ENCODE measurements at places on chromosomes 6 and 20.

GRCh38 chr20:59945731-59946130 is 5.5 kb downstream of the FAM217B start:
- DNase-seq = no peak

DNA sequence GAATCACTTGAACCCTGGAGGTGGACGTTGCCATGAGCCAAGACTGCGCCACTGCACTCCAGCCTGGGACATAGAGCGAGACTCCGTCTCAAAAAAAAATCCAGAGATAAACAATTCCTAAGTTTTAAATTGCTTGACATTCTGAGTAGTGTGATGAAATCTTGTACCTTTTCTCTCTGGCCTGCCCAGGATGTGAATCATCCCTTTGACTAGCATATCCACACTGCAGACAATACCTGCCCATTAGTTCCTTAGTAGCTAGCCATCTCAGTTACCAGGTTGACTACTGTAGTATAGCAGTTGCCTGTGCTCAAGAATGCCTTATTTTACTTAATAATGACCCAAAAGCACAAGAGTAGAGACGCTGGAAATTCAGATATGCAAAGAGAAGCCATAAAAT is 2.8 kb downstream of the ZFP57 start:
- DNase-seq = no peak

DNA sequence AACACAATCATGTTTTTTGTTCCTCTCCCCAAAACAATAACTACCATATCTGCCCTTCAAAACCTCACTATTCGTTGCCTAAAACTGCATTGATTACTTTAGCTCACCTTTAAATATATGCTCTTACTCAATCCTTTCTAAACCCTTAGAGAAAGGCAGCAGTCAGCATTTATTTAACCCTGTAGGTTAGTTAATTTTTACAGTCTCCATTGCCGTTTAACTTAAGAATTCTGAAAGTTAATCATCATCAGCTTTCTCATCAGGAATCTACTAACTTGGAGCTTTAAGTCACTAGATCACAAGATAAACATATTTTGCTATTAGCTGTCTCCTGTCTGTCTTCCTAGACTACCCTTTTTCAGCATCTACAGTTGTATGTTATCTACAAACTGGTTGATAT is 991.9 kb downstream of the EPHA7 start:
- no peak for DNase-seq

- no peak for DNase-seq
Observed at GRCh38 chr20:44601801-44602204, 19.4 kb downstream of the PKIG start.

GRCh38 chr20:5171790-5172164 is 45.0 kb downstream of the CDS2 start:
- no peak for DNase-seq

- DNase-seq = no peak
Observed at GRCh38 chr6:71168233-71168765, 120.3 kb upstream of the OGFRL1 start.

DNA sequence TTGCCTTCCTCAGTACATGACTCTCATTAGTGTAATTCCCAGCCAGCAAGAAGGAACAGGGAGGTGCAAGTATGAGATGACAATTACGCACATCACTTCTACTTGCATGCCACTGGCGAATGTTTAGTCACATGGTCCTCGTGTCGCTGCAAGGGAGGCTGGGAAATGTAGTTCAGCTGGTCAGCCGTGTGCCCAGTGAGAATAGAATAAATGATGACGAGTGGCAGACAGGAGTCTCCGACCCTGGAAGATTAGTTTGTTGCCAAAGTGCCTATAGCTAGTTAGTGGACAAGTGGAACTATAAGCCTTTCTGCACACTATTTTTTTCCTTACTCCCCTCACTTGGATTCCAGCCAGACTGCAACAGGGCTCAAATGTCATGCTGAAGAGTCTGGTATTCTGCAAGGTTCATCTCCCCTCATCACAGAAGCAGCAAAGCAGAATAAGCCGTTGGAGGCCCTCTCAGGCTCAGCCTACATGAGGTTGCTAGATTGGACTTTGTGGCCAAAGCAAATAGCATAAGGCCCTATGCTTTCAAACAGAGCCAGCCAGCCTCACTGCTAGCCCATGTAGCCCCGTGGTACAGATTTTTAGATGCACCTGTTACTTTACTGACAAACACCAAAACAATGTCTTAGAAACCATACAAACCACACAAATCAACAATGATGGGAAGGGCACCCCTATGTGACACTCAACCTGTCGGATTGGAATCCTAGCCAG is 9.7 kb downstream of the LINC00237 start:
- peak; percentile 52 for DNase-seq

All from SK-N-DZ (cell line).